SK-MEL-5 (cell line): ENCODE measurements at places on chromosomes 16 and 17. TPM values are rescaled to one million over a fixed set of nuclear protein-coding genes. Genes with fewer than 3 reads are reported as not detected.
A peak's percentile ranks its signal among the peaks of the same experiment; 100 is the strongest.

GRCh38 chr17:47789611-47790561 is 31.7 kb downstream of the OSBPL7 start:
- DNase-seq, result peak; percentile 51

DNA sequence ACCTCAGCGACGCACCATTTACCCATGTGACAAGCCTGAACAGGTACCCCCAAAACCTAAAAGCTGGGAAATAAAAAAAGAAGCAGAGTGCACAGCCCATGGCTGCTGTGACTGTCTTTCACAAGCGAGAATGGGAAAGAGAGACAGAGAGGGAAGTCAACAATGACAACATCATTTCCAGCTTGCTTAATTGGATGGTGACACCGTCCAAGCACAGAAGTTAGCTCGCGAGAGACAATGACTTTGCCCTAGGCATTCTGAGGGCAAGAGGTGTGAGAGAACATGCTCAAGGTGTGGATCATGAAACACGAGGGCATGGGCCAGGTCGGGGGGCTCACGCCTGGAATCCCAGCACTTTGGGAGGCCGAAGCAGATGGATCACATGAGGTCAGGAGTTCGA is 19.3 kb upstream of the NSMCE1 start:
- no peak for DNase-seq

GRCh38 chr17:50157891-50158290 is 7.4 kb upstream of the PPP1R9B start:
- DNase-seq, result no peak

GRCh38 chr17:61221597-61222471 is 177.8 kb upstream of the TBX2 start:
- DNase-seq, result no peak

DNA sequence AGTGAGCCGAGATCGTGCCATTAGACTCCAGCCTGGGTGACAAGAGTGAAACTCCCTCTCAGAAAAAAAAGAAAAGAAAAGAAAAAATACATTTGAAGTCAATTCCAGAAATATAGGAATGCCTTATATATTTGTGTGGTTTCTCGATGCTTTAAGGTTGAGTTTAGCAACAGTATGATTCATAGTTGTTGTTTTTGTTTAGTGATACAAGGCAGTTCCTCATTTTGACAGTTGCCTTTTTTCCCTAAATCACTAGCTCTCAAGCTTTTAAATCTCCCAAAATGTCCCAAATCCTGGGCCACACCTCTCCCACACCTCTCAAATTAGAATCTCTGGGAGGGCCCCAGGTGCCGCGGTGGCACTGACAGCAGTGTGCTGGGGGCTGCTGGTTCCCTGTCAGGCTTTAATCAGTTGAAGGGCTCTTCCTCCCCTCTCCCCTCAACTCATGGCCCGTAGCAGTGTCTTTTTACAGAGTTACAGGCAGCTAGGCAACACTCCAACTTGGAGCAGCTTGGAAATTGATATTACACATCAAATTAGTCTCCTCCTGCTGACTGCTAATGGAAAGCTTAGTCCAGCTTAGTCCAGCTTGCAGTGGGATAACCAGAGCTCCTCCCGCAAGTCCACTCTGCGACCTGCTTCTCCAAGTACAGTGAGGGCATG is 58.4 kb downstream of the EPN2 start:
- DNase-seq, result no peak

DNA sequence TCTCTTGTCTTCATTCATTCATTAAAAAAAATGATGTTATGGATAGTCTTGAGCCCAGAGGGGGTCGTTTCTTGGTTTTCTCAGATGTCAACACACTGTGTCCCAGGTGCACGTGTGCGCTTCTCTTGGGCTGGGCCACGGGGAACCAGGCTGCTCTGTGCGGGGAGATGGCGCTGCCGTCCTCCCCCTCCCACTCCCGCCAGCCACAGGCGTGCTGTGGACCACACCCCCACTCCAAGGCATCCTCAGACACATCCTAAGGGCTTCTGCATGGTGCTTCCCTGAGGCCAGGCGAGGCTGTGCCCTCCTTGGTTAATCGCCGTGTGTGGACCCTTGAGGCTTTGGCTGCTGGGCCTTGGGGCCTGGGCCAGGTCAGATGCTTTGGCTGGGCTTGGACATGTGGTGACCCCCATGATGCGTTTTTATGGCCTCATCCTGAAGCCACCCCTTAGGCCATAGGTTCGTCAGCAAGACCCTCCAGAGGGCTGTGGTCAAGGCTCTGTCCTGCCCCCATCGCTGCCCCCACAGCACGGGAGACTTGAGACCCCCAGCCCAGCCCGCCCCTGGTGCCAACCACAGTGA is 245.7 kb upstream of the CIBAR2 start:
- DNase-seq, result no peak

DNA sequence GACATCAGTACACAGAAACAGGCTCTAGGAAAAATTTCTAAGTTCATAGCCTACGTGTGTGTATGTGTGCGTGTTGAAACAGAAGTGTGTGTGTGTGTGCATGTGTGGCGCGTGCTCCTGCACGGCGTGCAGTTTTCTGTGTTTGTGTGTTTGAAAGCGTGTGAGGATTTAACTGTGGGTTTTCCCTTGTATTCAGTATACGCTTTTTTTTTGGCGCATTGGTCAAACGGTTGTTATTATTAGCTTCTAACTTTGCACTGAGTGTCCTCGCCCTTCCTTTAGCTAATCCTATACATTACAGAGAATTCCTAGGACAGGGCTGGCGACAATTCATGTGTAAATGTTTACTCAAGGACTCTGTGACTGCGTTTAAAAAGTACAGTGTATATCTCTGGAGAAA is 23.0 kb downstream of the TMC6 start:
- no peak for DNase-seq

DNA sequence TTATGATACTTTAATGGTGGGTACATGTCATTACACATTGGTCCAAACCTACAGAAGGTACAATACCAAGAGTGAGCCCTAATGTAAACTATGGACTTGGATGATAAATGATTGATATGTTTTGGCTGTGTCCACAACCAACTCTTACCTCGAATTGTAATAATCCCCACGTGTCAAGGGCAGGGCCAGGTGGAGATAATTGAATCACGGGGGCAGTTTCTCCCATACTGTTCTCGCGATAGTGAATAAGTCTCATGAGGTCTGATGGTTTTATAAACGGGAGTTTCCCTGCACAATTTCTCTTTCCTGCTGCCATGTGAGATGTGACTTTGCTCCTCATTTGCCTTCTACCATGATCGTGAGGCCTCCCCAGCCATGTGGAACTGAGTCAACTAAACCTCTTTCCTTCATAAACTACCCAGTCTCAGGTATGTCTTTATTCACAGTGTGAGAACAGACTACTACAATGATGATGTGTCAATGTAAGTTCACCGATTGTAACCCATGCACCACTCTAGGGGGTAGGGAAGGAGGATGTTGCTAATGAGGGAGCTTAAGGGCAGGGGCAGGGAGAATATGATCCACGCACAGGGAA is 7.0 kb upstream of the METTL22 start:
- no peak for DNase-seq

GRCh38 chr16:85970738-85971137 is 71.8 kb downstream of the IRF8 start:
- DNase-seq, result no peak

- no peak for DNase-seq
Measured at GRCh38 chr17:77228241-77228752, 87.5 kb downstream of the SEC14L1 start.

Gene TM4SF5
- not detected in 2 replicates for total RNA-seq

Gene PERCC1
- not detected in 2 replicates for total RNA-seq

Gene RNF222
- total RNA-seq, result not detected in 2 replicates

Gene SLC16A6
- 707 and 748 TPM in 2 replicates for total RNA-seq

Gene TAT
- not detected in 2 replicates for total RNA-seq

Gene CD79B
- 2.2 and 3.1 TPM in 2 replicates for total RNA-seq
